NCI-H345 (cell line): ENCODE measurements at places on chromosomes 7 and 10.

- DNase-seq, result no peak
Observed at GRCh38 chr10:37754538-37755323, 102.7 kb downstream of the ZNF248 start.

DNA sequence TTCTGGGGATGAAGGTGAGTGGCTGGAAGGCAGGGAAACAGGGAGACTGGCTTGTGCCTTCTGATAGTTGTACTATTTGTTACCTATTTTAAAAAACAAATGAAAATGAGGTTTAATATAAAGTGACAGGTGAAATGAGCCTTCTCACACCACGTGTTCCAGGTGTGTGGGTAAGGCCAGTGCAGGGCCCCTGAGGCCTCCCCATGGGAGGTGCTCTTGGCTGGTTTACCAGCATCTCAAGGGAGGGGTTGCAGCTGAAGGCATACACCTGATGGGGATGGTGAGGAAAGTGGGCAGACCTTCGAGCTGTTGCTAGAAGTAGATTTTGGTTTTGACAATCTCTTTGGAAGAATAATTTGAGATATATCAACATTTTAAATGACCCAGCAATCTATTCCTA, 103.6 kb downstream of the ARHGAP22 start:
- DNase-seq, result no peak

DNA sequence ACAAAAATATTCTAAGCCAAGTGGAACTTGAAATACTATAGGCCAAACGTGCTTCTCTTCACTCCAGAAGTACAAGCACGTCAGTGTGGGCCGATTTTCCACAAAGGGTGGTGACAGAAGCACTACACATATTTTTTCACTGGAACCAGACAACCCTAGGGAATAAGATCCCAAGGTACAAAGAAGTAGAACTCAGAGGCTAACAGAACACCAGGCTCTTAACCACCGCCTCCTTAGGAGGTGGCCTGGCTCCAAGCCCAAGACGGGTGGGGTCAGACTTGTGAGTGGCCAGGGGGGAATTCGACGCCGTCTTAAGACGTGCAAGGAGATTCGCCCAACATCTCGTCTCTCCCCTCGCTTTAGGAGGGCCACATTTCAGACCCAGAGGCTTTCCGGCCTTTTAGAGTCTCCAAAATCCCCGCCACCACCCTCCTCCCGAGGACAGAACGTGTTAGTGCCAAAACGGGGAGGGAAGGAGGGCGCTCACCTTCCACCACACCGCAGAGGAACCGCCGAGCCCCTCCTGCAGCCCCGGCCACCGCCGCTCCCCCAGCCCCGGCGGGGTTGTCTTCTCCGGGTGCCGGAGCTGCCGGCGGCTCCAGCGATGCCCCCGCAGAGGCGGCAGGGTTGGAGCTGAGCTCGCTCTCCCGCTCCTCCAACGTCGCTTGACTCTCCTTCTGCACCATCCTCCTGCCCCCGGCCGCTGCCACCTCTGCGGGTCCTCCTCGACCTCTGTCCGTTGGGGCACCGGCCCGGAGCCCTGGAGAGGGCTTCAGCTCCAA, 716 bp downstream of the OGA start:
- DNase-seq, result no peak

DNA sequence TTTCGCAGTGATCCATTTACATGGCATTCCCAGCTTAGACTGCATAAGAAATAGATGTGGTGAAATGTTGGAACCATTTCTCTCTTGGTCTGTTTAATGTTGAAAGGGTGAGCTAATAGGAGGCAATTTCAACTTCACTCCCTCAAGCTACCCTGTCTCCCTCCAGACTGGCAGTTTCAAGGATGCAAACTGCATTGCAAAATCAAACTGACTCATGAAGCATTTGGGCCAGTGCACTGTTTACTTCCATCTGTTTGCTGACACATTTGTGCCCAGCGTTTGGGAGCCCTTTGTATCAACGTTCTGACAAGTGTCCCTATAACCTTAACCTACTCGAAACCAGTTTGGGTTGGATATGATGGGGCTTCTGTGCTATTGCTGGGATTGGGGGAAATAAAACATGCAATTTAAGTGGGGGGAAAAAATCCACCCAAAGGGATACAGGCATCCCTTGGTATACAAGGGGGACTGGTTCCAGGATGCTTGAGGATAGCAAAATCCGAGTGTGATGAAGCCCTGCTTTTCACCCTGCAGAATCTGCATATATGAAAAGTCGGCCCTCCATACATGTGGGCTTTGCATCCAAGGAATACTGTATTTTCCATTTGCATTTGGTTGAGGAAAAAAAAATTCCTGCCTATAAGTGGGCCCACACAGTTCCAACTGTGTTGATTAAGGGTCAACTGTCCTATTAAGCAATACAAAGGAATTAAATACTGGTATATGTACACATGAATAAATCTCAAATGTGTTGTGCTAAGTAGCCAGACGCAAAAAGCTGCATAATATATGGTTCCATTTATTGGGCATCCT, 15.6 kb downstream of the RHEB start:
- DNase-seq, result no peak

DNA sequence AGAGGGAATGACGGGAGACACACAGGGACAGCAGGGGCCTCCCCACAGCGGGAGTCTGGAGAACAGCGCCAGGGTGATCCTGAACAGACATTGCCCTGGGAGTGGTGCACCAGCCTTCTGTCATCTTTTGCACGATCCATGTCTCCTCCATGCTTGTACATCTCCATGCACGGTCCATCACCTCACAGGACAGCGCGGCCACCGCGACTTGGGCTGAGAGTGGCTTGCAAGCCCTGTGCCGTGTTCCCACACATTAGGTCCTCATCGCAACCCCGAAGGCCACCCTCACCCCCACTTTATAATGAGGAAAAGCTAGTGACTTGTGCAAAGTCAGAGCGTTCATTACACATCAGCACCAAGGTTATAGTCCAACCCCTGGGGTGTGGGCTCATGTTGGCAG, 64.7 kb downstream of the CDH23 start:
- DNase-seq, result no peak

- DNase-seq, result no peak
Observed at GRCh38 chr7:22846961-22847360, 24.3 kb upstream of the TOMM7 start.

DNA sequence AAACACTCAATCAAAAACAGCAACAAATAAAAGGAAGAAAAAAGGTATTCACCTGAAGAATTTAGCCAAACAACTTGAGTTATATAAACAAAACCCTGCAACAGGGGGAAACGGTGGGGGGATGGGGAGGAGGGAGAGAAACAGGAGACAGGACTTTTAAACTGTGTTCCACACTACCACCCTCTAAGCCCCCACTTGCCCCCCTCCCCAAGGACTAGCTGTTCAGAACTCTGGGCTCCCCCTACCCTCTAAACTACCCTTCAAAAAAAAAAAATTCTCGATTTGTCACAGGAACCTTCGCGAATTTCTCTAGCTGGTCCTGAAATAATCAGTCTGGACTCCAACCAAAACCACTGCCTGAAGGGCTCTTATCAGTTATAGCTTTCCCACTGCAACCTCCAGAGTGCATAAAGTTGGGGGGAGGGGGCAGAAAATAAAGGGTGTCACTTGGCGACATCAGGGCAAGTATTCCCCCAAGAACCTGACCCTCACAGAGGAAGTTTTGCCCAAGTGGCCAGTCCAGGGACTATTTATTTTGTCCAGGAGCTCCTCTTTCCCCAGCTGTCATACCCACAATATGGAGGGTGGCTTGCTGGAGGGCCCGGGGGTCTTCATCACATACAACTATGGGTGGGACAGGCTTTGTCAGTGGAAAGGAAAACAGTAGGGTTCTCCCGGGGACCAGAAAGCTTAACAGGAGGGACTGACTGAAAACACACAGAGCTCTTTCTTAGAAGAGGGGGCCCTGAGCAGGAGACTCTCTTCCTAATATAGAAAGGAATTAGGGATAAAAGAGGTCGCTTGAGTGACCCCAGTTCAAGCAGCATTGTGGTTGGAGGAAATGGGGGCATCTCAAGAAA, 1.3 kb downstream of the UBE2H start:
- DNase-seq, result peak; percentile 21

- no peak for DNase-seq
Observed at GRCh38 chr10:113261161-113261560, 291.7 kb upstream of the HABP2 start.

DNA sequence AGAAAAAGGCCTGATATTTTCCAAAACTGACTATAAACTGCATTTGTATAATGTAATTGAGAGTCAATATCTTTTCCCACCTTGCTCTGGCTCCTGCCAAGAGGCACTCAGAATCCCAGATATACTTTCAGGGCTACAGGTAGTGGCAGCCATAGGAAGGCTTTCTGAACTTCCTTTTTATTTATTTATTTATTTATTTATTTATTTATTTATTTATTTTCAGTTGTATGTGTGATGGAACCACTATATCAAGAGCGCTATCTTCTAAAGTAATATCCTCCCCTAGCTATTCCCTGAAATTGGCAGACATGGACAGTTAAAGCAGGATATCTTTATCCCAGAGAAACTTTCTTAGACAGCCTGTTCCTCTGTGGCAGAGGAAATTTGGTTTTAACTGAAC, 86.7 kb downstream of the SEMA3E start:
- no peak for DNase-seq

DNA sequence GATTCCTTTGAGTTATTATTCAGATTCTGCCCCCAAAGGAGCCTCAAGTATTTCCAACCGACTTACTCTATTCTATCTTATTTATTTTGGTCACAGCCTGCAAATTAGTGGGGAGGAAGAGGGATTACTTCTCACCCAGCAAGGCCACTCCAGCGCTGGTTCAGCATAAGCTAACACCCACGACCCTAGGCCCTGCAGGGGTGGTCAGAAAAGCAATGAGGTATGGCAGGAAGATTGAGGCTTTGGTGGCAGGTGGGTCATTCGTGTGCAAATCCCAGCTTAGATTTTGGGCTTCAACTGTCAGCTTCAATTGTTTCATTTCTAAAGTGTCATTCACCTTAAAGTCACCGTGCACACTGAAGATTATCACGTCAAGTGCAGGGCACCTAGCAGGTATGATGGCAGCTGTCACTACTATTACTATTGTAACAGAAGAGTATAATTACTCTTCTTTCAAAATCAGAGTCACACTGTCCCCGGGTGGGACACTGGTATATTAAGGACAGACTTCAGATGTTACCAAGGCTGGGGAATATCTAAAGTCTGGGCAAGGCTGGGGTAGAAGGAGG, 48.8 kb upstream of the OPTN start:
- DNase-seq, result peak; percentile 16

GRCh38 chr7:110914263-110914662, 176.7 kb upstream of the LRRN3 start:
- no peak for DNase-seq
